ENCODE measurements at places on chromosomes 16 and 17.

DNA sequence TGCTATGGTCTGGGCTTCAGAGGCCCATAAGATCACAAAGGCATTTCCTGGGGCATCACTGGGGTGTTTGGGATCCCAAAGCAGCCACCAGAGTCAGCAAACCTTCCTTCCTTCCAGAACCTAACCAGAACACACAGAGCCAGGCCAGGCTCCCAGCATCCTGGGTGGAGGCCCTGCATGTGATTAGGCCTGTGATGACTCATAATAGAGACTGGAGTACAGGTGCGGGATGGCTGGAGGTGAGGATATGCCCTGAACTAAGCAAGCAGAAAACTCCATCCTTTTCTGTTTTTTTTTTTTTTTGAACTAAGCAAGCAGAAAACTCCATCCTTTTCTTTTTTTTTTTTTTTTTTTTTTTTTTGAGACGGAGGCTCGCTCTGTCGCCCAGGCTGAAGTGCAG lies 17.7 kb upstream of the GFOD2 start:
- no peak for DNase-seq

- no peak for DNase-seq
Observed at GRCh38 chr16:55007504-55007903, 76.8 kb downstream of the IRX5 start.

DNA sequence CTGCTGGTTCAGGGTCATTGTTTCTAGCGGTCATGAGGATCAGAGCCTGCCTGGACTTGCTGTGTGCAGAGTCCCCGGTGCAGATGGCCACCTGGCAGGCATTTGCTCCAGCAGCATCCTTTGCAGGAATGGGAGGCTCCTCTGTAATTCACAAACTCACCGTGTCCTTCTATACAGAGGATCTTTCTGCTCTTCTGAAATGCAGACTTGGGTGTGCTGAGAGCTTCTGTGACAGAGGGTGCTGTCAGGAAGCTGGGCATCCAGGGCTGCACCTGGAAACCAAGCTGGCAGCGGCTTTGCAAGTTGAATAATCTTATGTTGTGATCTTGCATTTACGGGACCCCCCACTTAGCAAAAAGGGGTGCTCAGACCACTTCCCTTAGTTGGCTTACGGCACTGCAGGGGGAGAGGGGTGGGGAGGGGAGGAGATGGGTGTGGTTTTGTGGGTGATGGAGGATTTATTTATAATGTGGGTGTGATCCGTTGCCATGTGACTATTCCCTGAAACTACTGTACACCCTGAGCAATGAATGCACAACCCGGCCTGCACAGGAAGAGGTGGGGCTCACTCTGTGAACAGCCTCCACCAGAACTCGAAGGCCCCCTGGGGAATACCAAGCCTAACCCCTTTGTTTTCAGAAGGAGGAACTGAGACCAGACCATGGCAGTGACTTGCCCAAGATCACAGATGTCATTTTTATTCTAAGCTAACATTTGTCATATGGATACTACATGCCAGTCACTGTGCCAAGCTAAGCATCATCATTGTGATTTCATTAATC lies 178.3 kb downstream of the PRKCB start:
- DNase-seq, result no peak

DNA sequence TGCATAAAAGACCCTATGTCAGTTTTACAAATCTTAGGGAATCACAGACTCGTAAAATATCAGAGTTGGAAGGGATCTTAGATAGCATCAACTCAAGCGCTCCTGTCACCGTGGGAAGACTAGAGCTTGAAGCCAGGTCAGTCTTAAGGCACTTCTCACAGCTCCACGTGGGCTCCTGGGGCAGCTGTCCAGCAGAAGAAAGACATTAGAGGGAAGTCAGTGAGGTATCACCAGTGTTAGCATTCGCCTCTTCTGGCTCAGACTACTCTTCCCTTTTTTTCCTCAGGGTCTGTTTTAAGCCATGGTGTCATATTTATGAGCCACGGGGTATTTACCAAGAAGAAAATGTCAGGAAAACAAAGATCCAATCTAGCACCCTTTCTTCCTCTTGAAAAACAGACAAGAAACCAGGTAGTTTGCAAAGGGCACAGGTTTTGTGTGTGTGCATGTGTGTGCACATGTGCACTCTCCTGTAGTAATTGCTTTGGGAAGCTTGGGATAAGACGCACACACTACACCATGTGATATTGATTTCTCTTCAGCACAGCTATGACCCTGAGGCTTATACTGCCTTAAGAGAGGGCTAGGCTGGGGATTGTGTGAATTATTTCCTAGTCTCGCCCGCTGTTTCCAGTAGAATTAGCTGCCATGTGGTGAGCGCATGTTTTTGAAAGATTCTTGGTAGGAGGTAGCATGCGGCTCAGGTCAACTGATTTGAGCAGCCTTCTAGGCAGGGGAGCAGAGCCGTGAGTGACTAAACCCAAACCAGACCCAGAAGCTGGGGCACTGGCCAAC lies 61.0 kb upstream of the ELAC2 start:
- no peak for DNase-seq

- DNase-seq, result no peak
Observed at GRCh38 chr17:35257208-35257659, 14.4 kb downstream of the SLFN5 start.

Data from SW 1271 (cell line).